ENCODE measurements at places on chromosomes 3 and 15.

DNA sequence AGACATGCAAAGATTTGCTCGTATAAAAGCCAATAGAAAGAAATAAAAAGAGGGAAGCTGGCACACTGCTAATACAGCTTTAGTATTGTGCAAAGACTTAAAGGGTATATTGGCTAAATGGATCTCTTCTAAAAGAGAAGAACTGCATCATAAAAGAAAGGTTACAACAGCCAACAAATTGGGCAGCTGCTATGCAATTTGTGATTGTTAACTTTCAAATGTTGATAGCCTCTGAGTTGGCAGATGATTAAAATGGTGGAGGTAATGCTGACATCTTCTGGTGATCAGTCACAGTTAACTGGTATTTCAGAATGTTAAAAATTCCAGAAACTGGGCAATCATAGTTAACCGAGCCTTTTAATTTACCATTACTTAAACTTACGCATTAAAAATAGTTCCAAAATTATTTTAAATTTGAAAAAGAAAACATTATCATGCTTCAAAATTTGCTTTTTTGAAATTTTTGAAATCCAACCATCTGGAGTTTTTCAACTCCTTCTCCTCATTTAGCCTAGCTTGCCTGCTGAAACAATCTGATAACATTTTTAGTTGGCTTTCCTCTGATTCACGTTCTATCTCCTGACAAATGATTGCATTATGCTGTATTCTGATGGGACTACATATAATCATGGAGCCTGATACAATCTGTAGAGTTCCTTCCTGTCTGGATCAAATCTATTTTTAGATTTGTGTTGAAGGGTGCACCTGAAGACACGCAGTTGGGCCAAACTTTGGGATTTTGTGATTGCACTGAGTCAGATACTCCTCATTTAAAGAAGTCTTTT lies 144.0 kb upstream of the PDZRN3 start:
- no peak for DNase-seq

DNA sequence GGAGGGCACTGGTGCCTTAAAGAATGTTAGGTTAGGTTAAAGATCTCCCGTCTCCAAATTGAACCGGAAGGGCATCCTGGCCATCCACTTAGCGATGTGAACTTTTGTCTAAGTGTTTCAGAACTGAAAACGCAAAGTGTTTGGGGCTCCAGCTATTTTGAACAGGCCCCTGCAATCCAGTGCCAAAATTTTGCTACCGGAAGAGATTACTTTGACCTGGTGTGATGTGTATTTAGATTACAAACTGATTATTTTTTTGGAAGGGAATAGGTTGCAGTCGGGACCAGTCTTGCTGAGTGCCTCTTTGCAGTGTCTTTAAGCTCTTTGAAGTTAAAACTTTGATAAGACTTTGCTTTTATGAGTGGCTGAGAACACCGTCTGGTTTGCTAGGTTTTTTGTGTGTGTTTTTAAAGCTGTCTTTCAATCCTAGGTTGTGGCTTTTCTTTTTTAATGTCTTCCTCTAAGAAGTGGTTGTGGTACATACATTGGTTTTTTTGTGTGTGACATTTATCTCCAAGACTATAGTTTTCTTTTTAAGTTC lies 179.6 kb downstream of the OR4M2 start:
- DNase-seq: no peak

- no peak for DNase-seq
These were observed 123.2 kb upstream of the TMC3 start for GRCh38 chr15:81497238-81497637.

GRCh38 chr3:197454014-197454413 lies 101.8 kb downstream of the BDH1 start:
- DNase-seq: no peak

- no peak for DNase-seq
These were observed 43.1 kb downstream of the PLXNA1 start for GRCh38 chr3:127026036-127026435.

DNA sequence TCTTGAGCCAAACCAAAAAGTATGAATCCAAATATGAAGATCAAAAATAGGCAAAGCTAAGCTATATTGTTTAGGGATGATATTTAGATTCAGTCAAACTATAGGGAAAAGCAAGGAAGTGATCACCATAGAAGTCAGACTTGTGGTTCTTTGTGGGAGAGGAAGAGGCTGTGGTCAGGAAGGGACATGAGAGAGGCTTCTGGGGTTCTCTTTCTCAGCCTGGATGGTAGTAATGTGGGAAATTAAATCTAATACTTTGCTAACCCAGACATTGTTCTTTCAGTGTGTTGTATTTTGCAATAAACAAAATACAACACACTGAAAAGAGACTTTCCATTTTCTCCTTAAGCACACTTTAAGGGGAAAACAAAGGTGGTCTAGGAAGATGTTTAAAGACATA lies 3.1 kb downstream of the CX3CR1 start:
- DNase-seq: no peak

- no peak for DNase-seq
These were observed 99.4 kb downstream of the IQSEC1 start for GRCh38 chr3:12973827-12974226.

GRCh38 chr3:107446706-107447105 lies 69.5 kb downstream of the CCDC54 start:
- no peak for DNase-seq

DNA sequence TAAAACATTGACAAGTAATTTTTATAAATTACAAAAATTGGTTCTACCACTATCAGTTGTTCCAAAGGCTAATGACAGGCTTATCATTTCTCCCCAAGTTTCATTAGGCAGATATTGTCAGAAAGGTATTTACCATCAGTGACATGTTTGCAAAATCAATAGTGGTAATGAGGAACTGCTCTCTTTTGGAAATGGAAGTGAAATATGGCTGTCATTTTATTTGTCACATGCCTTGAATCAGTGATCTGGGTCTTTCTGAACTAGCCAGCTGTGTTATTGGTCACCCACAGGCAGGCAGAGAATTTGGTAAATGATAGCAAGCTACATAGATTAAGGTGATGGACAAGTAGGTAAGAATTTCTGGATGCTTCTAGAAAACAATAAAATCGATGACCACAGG lies 268.0 kb upstream of the ARHGEF26 start:
- DNase-seq: no peak

DNA sequence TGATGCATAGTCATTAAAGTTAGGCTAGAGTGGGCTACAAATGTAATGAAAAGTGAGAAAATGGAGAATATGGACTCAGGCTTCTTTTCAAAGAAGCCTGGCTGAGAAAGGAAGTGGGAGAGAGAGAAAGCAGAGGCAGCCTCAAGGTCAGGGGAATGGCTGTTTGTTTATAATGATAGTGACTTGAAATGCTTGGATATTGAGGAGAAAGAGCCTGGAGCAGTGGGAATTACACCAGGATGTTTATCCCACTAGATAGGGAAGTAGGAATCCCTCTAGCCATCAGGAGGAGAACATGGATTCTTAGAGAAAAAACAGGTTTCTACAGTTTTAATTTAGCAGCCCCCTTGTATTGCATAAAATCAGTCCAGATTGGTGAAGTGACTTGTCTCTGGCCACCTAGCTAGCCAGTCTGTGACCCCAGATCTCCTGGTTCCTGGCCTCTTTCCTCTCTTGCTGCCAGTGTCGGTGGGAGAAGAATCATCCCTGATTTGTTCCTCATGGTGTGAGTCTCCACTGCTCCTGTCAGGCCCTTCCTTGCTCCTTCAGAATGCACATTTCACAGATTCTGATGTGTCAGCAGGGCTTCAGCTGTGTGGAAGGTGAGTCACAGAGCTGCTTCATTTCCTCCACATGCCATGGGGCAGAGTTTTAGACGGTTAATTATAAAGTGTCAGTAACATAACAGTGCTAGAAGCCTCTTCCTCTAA lies 32.9 kb downstream of the SEMA6D start:
- DNase-seq: no peak

GRCh38 chr3:64520334-64520733 lies 167.5 kb downstream of the ADAMTS9 start:
- DNase-seq: no peak

DNA sequence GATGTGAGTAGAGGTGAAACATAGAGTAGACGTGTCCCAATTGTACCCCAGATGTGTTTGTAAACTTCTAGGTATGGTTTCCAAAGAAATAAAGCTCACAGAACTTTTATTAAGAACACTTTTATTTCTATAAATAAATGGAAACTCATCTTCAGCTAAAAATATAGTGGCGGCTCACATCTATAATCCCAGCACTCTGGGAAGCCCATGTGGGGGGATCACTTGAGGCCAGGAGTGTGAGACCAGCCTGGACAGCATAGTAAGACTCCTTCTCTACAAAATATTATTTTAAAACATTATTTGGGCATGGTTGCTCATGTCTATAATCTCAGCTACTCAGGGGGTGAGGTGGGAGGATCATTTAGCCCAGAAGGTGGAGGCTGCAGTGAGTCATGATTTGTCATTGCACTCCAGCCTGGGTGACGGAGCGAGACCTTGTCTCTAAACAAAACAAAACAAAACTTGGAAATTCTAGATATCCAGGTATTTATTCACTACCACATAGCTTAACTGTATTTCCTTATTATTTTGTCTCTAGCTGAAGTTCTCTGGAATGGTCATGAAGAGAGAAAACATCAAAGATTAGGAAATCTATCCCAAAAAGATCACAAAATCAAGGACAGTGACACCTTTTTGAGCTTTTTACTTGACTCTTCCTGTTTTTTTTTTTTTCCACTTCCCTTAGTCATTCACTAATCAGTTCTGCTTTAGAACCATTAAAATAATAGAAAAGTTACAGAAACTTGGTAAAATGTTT lies 258.1 kb downstream of the TIGIT start:
- DNase-seq: no peak

DNA sequence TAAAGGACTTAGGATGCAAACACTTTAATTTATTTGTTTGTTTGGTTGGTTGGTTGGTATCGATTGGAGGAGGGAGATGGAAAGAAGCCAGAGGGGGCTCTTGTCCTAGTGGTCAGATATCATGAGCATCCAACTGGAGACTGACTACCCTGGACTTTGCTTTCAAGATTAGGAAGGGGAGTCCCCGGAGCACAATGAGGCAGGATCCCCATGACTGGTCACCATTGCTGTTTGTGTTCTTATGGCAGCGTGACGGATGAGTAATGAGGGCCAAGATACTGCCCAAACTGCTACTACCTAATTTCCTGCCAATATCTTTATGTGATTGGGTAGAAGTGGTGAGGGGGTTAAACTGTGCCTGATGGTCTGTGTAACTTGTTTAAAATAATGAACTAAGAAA lies 354.6 kb upstream of the ROPN1 start:
- DNase-seq: no peak

Measured in NCI-H774 (cell line).